ENCODE measurements at places on chromosomes 16 and 17.

GRCh38 chr17:61456061-61456681, 3.9 kb downstream of the TBX4 start:
- DNase-seq, result no peak

GRCh38 chr17:58232707-58233156, 5.7 kb upstream of the LPO start:
- DNase-seq, result no peak

DNA sequence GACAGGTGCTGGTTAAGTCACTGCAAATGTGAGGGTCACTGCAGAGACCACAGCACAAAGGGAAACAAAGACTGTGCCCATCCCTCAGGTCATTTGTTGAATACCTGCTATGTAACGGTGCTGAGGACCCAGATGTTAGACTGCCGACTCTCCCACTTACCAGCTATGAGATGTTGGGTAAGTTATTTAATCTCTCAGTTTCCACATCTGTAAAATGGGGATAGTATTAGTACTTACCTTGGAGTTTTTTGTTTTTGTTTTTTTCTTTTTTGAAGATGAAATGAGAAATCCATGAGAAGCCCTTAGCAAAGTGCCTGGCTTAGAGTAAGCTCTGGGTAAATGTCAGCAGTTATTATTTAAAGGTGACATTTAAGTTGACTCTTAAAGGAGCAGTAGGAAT, 50.5 kb upstream of the PMFBP1 start:
- no peak for DNase-seq

GRCh38 chr17:78529871-78530670, 47.1 kb downstream of the DNAH17 start:
- DNase-seq, result no peak

DNA sequence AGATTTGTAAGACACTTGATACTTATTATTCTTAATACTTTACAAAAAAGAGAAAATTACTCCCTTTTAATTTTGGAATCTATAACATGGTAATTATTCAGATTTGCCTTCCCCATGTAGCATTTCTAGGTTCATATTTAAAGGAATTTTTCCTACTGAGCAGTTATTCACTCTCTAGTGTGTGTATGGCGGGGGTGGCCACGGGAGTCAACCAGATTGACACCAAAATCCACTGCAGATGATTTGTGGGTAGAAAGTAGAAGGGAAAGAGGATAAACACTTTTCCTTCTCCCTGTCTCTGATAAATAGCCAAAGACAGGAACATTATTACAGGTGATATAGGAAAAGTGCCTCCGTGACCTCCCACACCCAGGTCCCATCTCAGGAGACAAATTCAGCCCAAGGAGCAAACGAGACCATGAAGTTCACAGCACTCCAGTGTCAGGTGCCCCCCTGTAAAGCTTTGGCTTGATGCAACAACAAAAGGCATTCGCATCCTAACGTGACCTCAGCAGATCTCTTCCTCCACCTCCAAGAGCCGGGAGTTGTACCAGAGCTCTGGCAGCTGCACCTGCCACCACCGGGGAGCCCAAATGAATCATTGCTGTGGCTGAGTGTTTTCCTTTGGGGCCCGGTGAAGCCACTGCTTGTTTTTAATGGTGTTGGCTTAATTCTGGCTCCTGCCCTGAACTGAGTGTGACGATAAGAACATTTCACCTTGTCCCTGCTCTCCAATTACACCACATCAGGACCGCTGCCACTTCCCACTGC, 92.7 kb upstream of the NOL11 start:
- no peak for DNase-seq

GRCh38 chr16:49835161-49835777, 20.6 kb downstream of the ZNF423 start:
- DNase-seq, result no peak

GRCh38 chr17:8887834-8888703, 20.6 kb upstream of the PIK3R6 start:
- DNase-seq, result no peak

GRCh38 chr17:60284709-60285108, 107.2 kb downstream of the USP32 start:
- no peak for DNase-seq

DNA sequence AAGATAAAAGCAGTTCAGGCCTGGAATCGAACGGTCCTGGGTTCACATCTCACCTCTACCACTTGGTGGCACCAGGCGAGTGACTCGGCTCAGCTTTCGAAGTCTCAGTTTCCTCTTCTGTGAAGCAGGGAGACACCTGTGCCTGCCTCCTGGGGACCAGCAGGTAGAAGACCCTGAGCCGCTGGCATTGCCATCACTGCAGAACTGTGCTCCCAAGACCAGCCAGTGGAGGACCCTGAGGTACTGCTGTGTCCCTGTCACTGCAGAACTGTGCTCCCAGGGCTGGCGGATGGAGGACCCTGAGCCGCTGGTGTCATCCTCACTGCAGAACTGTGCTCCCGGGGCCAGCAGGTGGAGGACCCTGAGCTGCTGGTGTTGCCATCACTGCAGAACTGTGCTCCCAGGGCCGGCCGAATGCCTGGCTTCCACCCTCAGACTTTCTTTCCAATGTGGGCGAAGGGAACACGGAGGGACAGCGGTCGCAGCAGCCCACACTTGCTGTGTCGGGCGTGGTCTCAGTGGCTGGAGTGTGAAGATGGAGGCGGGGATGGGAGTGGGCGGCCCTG, 8.7 kb upstream of the SLC7A5 start:
- peak; percentile 34 for DNase-seq

DNA sequence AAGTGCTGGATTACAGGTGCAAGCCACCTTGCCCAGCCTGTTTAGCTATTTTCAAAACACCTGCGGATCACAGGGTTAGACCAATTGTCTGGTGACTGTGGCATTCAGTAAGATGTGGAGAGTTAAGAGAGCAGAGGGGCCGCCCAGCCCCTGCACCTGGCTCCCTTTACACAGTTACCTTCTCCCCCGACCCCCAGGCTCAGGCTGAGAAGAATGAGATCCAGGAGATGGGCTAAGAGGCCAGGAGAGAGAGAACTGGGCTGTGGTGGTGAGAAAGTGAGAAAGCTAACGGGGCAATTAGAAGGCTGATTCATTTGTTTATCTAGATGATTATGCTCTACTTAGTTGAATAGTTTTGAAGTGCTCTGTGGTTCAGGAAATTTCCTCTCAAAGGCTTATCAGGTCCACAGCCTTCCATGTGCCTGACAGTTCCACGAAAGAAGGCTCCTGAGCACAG, 67.8 kb upstream of the AXIN2 start:
- DNase-seq, result no peak

- no peak for DNase-seq
These were observed 2.0 kb upstream of the INPP5K start for GRCh38 chr17:1518410-1518809.

GRCh38 chr16:68289621-68290329, 21.0 kb downstream of the SLC7A6OS start:
- no peak for DNase-seq

DNA sequence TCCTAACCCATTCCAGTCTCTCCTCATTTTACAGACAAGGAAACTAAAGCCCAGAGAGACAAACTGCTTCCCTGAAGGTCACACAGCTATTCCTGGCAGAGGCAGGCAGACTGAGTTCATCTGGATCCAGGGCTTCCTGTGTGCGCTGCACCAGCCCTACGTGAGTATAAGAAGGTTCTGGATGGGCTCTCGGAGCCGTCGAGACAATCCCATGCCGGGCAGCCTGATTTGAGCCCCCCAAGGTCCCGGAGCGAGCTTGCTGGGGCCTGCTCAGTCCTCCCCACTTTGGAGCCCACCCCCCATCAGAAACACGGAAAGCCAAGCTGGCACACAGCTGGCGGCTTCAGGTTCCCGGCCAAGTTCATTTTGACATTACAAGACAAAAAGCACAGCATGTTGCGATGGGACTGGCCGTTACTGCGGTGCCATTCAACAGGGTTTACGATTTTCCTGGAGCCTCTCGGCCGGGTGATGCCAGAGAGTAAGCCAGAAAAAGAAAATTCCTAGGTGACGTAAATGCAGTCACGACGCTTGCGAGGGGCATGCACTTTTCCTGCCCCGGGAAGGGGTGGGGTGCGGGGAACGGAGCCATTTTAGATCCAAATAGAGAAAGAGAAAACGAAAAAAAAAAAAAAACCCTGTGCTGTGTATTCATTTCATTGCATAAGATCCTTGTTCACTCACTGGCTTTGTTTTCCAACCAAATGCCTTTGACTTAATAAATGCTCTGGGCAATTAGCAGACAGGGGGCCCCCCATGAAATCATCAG, 167.1 kb upstream of the FOXF1 start:
- DNase-seq, result no peak

DNA sequence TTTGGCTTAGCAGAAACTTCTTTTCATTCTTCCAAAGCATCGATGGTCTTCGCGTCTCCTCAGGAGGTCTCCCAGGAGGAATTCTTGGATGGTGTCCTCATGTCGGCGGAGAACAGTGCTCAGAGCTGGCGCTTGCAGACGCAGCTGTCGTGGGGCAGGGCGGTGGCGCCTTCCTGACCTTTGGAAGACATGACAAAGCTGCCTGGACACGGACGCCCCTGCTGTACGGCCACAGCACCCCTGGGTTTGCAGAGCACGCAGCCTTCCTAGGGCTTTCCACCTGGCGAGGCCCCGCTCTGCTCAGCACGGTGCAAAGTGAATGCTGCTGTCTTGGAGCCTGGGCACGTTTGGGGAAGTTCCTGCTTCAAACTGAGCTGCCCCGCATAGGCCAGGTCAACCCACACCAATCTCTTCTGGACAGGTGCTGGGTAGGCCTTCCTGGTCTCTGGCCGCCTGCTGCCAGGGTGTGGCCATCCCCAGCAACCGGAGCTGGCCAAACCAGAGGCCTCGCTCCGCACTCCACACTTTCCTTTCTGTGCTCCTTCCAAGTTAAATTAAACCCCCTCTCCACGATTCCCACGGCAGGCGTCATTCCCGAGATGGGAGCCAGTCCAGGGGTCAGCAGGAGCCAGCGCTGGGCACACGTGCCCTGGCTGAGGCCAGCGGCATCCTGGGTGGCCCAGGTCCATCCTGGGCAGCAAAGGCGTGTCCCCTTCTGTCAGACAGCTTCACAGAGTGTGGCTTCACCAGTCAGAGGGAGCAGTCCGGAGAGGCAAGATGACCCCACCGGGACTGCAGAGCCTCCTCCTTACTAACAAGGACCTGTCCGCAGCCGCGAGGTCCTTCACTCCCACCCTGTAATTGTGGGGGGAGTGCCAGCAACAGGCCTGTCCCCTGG, 15.0 kb upstream of the KREMEN2 start:
- DNase-seq, result no peak

- DNase-seq, result no peak
These were observed 4.8 kb upstream of the QPRT start for GRCh38 chr16:29674188-29674587.

DNA sequence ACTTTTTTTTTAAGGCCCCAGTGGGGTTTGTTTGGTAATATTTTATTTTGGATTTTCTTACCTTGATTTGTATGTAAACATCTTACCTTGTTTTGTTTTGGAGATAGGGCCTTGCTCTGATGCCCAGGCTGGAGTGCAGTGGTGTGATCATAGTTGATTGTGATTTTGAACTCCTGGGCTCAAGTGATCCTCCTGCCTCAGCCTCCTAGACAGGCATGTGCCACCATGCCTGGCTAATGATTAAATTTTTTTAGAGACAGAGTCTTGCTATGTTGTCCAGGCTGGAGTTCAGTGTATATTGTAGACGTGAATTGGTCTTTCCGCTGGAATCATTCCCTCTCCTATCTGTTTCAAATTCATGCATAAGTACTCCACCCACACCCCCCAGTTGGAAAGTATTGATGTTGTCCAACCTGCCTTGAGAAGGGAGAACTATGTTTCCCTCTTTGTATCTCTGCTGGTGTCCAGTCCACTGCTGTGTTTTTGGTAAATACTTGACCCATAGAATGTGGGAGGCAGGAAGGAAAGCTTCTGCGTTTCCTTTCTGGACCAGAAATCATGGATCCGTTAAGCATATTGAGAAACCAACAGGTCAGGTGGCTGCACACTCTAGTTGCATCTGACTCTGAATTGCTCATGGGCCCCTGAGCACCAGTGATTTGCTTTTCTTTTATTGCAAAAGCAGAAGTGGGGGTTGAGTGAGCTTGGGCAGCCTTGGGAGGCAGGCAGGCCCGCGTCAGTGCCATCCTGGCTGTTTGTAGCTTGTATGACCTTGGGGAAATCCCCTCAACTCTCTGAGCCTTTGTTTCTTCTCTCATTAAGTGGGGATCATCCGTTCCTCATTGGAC, 25.0 kb downstream of the RMI2 start:
- no peak for DNase-seq

DNA sequence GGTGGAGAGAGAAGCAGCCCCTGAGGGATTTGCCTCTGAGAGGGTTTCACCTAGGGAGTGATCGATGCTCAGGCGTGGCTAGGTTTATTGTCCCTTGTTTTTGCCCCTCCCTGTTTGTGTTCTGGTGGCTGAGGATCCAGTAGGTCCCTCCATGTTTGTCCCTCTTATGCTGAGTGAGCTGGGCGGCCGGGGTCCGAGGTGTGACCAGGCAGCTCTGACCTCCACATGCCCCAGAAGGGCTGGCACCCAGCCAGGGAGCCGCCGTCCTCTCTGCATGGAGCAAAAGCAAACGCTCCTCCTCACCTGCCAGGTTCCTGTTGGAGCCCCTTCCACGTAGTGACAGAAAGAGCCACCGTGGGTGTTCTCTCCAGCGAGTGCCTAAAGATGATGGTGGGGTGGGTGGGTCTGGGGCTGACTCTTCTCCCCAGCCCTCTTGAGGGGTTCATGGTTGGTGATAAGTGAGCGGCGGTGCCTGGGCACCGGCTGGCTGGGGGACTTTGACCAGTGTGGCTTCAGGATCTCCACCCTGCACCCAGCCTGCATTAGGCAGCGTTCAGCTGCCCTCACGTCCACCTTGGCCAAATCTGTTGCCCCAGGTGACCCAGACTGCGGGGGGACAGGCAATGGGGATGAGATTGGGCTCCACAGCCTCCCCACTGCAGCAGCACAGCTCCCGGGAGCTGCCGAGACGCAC, 14.1 kb upstream of the NUDT16L1 start:
- DNase-seq, result peak; percentile 75

GRCh38 chr16:28986046-28986445, 1.2 kb downstream of the LAT start:
- no peak for DNase-seq

DNA sequence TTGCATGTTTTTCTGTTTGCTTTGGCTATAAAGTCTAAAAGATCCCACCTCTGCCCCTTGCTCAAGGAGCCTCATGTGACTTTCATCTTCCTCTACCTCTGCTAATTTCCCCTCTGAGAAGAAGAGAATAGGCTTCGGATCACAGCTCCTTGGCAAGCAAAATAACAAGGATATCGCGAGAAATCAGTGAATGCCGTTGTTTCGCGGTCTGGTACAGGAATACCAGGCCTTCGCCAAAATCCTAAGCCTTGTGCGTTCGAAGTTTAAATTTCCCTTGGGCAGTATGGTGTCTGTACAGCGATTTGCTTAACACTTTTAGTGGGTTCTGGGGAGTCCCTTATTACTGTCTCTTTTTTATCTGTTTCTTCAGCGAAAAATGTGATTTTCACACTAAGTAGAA, 142.3 kb downstream of the IRF8 start:
- DNase-seq, result no peak
